ENCODE measurements at places on chromosomes 6 and 20.

- DNase-seq: no peak
Measured at GRCh38 chr6:3585320-3585935, 128.6 kb upstream of the SLC22A23 start.

DNA sequence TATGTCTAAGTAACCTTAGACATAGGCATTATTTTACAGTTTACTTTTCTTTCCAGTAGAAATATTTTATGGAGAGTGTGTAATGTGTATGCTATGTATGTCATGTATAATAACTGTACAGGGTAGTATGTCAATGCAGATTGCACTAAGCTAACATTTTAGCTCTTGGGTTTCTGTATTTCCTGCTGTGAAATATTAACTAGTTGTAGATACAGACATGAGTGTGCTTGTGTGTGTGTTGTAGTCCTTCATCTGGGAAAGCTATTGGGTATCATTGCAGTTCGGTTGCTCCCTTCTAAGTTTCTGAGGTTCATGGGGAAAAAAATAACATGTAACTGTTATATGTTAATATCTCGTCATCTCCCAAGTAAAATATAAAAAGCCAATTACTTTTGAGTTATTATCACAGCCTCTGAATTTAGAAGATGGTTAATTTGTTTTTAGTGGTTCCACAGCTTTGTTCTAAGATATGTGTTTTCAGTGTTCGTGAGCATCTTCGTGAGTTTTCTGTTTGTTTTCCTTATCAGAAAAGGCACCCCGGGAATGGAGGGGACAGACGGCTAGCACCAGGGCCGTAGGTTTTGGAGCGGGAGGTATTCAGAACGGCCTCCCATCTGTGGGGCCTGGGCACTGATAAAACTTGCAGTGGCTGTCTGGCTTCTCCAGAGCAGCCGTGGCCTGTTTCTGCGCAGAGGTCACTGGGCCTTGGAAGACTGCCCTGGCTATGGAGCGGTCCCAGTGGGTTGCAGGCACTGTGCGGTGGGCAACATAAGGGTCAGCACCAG lies 215.0 kb downstream of the ARID1B start:
- no peak for DNase-seq

GRCh38 chr6:83151114-83151513 lies 42.0 kb downstream of the PGM3 start:
- DNase-seq: no peak

- peak; percentile 97 for DNase-seq
Measured at GRCh38 chr6:26021350-26022131, 58.9 kb downstream of the TRIM38 start.

- no peak for DNase-seq
Measured at GRCh38 chr6:66496659-66497058, 789.6 kb upstream of the EYS start.

GRCh38 chr6:132132924-132133639 lies 181.9 kb upstream of the CCN2 start:
- no peak for DNase-seq

DNA sequence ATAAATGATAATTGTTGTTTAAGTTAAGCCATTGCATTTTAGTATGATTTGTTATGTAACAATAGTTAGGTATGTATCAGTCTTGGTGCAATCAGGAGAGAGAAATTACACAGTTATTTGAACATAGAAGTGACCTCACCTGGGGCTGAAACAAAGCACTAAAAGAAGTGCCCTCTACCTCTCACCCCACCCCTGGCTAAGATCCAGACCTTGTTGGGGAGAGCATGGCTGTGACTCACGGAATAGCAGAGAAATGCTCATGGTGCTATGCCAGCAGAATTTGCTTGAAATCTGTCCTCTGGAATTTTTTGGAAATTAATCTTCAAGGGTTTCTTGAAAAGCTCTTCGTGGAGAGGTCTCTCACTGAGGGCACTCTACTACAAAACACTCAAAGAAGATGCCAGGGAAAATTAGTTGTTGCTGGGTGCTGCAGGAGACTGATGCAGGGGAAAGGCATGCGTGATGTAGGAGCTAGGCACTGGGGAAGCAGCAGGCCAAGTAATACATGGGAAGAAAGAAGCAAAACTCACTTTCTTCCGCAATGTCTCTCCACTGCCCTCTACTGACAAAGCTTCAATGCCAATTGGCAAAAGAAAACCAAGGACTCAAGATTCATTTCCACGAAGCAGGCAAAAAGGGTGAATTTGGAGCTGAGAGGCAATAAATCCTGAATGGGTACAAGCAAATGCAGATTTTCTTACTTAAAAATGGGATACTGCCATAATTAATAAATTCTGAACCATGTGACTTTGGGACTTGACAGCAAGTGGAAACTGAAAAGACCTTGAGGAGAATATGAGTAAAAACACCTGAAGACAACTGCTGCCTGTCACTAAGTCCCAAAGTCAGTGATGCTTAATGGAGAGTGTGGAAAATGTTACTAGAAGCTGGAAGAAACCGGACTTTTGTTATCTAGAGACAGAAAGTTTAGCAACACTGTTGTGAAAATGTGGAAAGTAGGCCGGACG lies 136.3 kb upstream of the ZNF184 start:
- peak; percentile 42 for DNase-seq

GRCh38 chr6:157079771-157080170 lies 243.5 kb downstream of the TMEM242 start:
- no peak for DNase-seq

DNA sequence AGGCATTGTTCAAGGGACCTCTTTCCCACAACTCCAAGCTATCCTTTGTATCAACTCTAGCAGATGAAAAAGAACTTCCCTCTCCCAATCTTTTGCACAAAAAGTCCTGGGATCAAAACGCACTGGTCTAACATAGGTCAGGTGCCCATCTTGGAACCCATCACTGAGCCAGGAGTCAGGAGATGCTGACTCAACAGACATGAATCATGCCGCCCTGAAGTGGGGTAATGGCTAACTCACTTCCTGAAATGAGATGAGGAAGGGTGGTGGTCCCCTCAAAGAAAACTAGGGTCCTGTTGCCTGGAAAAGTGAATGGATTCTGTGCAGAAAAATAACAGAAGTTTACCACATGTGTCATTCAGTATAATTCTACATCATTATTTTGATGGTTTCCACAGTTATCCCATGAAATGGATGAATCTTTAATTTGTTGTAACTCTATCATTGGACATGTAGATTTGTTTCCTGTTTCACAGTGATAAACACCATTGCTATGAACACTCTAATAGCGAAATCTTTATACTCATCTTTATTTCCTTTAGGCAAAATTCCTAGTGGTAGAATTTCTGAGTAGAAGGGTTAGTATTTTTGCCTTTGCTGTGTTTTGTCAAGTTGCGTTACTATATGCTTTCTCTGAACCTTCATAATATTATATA lies 151.3 kb downstream of the SLC16A10 start:
- no peak for DNase-seq

DNA sequence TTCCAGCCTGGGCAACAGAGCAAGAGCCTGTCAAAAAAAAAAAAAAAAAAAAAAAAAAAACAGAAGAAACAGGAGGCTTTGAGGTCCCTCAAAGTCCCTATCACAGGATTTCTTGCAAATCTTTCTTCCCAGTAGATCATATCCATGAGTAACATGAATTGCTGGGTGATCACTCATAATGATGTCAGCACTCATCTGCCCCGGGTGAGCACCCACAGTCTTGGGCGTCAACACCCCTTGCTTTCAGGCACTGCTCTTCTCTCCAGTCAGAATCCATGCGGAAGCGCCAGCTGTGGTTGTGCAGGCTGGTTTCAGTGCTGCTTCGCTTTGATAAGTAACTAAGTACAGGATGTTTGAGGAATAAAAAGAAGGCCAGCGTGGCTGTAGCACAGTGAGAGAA lies 40.2 kb upstream of the INSM1 start:
- DNase-seq: no peak

GRCh38 chr6:56346958-56347357 lies 99.6 kb upstream of the COL21A1 start:
- no peak for DNase-seq

DNA sequence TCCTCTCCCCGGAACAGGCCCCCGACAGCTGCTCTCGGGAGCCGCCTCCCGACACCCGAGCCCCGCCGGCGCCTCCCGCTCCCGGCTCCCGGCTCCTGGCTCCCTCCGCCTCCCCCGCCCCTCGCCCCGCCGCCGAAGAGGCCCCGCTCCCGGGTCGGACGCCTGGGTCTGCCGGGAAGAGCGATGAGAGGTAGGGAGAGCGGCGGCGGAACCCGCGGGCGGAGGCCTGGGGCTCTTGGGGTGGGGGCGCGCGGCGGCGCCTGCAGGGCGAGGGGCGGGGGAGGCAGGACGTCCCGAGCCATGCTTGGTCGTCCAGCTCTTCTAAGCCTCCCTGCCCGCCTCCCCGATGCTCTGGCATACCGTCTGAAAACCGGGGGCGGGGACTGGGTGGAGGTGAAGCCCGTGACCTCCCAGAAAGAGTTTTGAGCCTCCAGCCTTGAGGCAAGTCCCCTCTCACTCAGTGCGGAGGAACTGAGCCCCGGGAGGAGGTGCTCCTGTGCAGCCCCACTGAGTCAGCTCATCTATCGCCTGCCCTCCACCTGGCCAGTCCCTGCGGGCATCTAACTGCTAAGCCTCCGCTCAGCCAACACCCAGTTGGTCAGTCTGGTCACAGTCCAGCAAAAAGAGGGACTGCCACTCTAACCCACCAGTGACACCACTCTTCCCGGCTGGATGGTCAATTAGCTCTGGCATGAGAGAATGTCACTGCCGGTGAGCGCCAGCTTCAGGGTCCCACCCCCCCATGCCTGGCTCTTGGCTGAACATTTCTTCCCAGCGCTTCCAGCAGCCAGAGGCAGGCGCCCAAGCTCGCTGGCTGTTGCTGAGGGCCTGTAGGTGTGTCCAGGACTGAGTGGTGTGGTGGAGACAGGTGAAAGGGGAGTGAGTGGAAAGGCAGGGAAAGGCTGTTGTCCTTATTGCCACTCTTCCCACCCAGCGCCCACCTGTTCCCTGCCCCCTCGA lies 482 bp downstream of the DDR1 start:
- DNase-seq: peak; percentile 22

DNA sequence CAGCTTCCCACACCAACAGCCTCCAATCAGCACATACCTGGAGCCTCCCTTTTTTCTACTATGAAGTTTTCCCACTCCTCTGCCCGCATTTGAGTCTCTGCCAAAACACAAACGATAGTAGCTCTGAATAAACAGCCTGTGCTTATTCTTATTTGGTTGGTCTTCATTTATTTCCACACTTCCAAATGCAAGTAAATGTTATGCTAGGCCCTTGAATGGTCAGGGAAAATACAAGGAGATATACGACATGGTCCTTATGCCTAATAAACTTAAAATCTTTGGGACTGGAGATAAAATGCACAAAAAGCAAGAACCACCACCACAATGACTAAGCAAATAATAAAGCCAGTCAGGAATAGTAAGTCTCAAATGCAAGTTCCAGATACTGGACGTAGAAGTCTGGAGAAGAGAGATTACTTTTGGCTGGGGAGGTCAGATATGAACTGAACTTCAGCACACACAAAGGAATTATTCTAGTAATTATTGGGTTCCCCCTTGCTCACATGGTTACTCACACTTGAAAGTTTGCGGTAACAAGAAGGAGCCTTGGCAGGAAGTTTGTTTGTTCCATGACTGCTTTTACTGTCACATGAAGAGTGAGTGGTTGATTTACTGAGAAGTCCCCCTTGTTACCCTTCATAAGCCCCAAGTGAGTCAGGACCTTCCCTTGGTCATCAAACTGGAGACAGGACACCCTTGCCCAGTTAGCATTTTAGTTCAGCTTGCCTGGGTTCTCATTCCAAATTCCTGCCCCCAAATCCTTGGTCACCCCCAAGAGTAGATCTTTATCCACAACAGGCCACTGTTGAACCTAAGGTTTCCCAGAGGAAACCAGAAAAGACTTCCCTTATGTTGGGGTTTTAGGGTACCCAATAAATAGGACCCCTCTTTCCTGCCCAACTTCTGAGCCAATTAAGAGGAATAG lies 511.2 kb upstream of the JARID2 start:
- DNase-seq: peak; percentile 77

GRCh38 chr6:36725581-36725980 lies 28.0 kb downstream of the RAB44 start:
- DNase-seq: no peak

GRCh38 chr20:16537918-16538317 lies 35.3 kb downstream of the KIF16B start:
- no peak for DNase-seq

GRCh38 chr6:33428966-33429749 lies 9.3 kb downstream of the SYNGAP1 start:
- DNase-seq: no peak

DNA sequence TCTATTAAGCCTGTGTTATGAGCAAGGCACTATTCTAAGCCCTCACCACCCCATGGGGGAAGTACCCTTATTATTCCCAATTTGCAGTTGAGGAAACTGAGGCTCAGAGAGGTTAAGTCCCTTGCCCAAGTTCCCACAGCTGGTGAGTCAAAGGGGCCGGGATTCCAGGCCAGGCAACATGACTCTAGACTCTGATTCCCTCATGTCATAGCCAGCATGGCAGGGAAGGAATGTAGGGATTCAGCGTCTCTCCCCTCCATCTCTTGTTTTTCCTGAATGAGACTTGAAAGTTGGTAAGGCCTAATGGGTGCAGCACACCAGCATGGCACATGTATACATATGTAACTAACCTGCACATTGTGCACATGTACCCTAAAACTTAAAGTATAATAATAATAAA lies 6.7 kb downstream of the C6orf132 start:
- DNase-seq: no peak

DNA sequence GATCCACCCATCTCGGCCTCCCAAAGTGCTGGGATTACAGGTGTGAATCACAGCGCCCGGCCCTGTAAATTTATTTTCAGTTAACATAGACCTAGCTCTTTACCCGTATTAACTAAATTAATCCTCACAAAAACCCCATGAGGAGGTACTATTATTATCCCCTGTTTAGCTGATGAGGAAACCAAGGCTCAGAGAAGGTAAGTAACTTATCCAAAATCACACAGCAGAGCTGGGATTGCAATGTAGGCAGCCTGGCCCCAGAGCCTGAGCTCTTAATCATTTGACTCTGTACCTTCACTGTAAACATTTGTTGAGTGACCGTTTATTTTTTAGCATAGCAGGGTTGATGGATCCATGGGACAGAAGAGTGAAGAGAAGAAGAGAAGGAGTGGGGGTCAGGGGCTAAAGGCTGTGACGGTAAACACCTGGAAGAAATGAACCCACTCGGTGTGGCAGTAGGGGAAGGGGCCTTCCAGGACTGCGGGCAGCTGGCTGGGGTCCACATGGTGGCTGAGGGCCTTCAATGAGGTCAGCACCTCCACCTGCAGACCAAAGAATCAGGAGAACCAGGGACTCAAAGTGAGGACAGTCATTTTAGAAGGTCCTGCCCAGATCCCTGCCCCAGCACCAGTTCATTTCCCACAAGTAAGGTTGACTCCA lies 35.2 kb downstream of the KIAA1755 start:
- DNase-seq: no peak
